ENCODE measurements at places on chromosomes 11 and 22. TPM values are rescaled to one million over a fixed set of nuclear protein-coding genes. Genes with fewer than 3 reads are reported as not detected.

GRCh38 chr22:19065929-19066328, 56.3 kb downstream of the DGCR2 start:
- DNase-seq: no peak
- H3K36me3 ChIP-seq: peaks cover 59% of the 10 kb centered on the region
- no peak overlapping the region for H3K4me3 ChIP-seq

- no peaks in the 10 kb centered on the region for H3K4me1 ChIP-seq
- no peak overlapping the region for H3K27ac ChIP-seq
- no peaks in the 10 kb centered on the region for H3K36me3 ChIP-seq
- no peaks in the 10 kb centered on the region for H3K27me3 ChIP-seq
Observed at GRCh38 chr11:13104619-13105236, 95.6 kb downstream of the RASSF10 start.

The PATZ1 gene
- 11.5 TPM for total RNA-seq

The GPR83 gene
- total RNA-seq: 0.09 TPM

Data from gastrocnemius medialis (tissue), 4 donors.